Central memory CD4-positive, alpha-beta T cell (primary cell): ENCODE measurements at places on chromosomes 5 and 9.

DNA sequence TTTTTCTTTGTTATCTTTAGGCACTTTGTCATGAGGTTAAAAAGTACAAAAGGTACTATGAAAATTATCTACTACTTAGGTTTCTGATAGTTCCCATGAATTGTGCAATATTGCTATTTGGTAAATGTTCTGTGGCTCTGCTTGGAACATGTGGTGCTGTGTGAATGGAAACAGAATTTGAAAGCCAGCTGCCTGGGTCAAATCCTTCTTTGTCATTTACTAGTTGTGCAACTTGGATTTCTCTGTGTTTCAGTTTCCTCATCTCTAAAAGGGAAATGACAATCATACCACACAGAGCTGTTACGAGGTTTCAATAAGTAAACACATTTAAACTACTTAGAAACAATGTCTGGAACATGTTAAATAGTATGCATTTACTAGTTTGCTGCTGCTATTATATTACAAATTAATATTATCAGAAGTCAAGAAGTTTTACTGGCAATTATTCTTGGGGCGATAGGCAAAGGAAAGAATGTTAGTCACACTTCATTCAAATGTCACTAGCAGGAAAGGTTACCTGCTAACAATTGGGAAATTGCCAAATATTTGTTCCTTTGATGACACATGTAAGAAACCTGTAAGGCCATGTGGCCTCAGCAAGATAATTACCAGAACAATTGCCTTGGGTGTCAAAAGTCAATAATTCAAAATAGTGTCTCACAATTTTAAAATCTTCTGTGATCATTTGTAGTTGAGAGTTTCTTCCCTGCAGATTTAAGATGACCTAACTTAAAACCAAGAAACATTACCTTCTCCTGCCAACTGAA, 184.8 kb downstream of the KIAA0825 start:
- DNase-seq = no peak

- no peak for DNase-seq
Observed at GRCh38 chr9:12640016-12640587, 53.1 kb upstream of the TYRP1 start.

GRCh38 chr5:15014809-15015208, 143.2 kb upstream of the ANKH start:
- DNase-seq = no peak

GRCh38 chr9:133974631-133975341, 17.3 kb downstream of the VAV2 start:
- no peak for DNase-seq

DNA sequence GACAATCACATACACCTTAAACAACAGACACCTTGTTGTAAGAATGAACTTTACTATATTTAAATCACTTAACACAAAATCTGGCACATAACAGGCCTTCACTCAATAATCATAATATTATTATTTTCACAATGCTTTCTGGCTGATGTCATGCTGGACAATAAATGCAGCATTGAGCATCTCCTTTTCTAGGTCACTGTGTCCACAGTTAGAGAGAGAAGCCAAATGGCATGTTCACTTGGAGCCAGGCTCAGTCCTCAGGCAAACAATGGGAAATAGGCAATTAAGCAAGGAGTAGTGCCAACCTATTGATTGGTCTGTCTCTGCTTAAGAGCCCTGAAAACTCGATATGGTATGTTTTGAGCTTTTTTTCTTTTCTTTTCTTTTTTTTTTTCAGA, 50.6 kb upstream of the KLF4 start:
- no peak for DNase-seq

GRCh38 chr9:129778469-129778868, 24.5 kb upstream of the TOR1B start:
- DNase-seq = no peak

DNA sequence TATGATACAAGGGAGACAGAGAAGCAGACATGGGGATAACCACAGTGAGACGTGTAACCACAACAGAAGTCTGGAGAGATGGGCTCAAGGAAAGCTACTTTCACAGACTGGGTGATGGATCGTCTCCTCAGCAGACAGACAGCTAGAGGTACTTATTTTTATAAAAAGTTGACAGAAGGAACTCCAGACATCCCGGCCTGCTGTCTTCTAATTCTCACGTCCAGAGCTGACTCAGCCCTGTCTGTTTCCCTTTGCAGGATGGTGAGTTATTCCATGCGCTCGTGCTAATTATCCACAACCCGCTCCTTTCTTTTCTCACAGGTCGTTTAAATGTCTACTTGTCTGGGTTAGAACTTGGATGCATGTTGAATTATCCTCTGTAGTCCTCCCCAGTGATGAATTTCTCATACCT, 304.5 kb downstream of the CWC27 start:
- no peak for DNase-seq

DNA sequence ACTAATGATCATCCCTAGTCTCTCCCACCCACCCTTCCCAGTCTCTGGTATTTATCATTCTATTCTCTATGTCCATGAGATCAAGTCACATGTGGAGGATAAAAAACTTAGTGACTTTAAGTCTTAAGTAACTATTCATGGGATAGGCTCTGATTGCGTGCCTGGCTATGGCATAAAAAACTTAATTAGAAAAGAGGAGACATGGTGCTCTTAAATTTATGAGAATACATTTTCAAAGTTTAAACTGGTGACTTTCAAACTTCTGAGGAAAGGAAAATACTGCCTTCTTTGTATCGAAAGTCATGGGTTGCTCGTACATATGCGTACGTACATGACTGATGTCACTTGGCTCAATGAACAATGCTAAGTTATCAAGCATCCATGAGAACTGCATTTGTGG, 18.2 kb upstream of the TYRP1 start:
- DNase-seq = no peak

GRCh38 chr5:172115541-172115982, 72.5 kb downstream of the STK10 start:
- DNase-seq = peak; percentile 50

GRCh38 chr5:75496026-75496425, 15.4 kb downstream of the CERT1 start:
- no peak for DNase-seq

DNA sequence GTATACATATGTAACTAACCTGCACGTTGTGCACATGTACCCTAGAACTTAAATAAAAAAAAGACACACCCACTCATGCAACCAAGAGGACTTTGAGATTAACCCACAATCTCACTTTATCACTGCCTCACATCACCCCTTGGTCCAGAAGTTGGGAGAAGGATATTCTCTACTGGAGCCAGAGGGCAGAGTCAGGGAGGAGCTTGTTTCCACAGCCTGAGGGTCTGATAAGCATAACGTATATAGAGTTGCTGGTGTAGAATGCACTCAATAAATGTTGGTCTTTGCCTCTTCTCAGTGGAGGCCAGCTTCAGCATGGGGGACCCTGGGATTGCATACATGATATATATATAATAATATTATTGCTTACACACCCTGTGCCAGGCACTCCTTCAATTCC, 10.1 kb downstream of the KCNV2 start:
- DNase-seq = no peak

DNA sequence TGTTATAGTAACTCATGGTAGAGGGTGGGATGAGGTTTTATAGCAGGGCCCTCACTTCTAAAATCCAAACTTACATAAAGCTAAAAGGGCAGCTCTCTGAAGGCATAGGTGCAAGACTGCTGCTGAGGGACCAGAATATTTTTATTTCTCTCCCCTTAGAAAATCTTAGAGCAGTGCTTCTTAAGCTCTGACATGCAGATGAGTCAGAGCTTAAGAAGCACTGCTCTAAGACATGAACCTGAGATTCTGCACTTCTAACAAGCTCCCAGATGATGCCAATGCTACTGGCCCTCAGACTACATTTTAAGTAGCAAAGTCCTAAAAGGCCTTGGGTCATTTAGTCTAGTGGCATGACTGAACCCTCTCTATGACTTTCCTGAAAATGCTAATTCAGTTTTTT, 97.6 kb upstream of the SPRY4 start:
- DNase-seq = no peak

DNA sequence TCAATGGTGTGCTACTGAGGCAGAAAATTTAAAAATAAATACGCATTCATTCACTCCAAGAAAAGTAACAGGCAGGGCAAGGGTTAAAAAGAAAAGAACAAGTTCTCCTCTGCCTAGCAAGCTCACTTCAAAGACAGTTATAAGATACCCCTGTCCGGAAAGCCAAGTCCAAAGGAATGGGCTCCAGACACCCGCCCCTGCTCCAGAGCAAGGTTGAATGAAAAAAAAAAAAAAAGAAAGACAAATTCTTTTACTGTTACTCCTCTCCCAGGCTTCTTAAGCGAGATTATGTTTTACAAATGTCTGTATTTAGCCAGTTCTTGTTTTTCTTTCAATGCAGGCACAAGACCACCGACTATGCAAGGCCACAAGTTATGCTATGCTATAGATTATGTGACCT, 9.1 kb upstream of the ANXA2R start:
- DNase-seq = no peak

DNA sequence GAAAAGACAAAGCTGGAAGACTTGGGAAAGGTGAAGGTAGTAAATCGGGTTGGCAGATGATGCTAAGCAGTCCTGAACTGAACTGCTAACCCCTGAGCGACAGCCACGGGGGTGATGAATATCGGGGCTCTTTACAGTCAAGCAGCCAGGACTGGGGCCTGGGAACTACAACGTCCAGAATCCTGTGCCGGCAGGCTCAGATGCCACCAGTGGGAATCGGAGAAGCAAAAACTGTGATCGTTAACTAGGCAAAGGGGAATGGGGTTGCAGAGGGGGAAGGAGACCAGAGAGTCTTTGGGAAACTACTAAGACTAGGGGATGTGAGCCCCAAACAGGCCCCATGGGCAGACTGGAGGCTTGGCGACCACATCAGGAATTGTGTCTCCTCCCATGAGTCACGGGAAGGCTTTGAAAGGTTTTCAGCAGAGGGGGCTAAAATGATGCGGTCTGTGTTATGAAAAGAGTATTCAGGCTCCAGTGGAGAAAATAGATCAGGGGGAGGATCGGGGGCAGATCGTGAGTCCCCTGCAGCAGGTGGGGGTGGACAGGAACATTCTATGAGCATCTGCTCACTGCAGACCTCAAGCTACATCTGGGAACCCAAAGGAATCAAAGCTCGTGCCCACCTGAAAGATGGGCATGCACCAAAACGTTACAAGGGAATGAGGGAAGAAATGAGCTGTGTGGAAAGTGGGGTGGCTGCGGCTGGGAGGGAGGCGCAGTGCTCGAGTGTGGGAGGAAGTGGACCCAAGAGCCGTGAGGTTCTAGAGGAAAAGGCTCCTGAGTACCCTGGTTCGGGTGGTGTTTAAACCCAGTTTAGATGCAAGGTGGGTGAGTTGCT, 53.8 kb downstream of the HRH2 start:
- no peak for DNase-seq

DNA sequence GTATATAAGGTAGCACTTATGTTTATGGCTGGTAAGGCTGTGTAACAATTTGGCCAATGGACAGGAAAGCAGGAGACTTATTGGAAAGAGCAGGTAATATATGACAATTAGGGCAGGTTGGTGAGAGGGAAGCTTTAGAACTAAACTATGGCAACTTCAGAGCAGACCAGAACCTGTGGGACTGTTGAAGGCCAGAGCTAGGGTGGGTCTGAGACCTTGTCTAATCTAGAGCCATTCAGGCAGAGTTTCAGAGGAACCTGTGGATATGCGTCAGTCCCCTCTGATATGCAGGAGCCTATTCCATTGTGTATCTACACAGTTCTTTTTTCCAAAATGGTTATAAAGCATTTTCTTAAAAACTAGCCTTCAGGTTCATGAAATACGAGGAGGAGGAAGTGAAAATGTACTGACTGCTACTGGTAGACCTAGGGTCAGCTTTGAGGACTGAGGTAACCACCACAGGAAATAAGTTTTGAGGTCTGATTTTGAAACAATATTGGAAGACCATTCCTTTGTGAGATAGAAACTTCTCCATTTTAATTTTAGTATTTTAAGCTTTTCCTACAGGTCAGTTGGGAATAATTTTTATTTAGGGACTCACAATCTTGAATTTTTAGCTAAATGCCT, 37.6 kb downstream of the ELL2 start:
- DNase-seq = no peak

DNA sequence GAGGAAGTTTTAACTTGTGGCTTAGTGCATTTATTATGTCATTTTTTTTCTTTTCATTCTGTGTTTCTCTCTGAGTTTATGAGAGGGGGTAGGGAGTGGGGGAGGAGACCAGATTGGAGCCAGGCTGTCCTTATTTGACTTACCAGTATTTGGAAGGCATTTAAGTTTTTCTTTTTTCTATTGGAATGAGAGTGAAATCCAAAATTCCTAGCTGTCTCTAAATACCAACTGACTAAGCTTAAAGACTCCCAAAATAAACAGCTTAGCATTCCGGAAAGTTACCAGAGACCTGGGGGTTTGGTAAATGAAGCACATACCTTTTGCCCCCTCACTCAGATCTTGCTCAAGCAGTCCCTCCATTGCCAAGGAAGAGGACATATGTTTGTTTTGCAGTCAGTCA, 581.9 kb upstream of the BRINP1 start:
- DNase-seq = no peak

DNA sequence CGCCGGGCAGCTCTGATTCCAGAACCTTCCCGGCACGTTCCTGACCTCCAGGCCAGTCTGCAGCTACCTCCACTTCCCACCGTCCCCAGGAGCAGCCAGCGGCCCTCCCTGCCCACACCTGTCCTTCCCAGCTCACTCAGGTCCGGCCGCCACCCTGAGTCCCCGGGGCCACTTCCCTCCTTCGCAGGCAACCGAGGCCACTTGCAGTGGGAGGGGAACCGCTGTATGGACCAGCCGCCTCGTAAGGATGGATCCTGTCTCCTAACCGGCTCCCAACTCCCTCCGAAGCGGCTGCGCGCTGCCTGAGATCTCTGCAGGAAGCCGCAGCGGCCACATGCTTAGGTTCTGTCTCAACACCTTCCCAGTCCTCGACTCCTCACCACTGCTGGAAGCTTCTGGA, 7.5 kb downstream of the TMEM250 start:
- DNase-seq = no peak

DNA sequence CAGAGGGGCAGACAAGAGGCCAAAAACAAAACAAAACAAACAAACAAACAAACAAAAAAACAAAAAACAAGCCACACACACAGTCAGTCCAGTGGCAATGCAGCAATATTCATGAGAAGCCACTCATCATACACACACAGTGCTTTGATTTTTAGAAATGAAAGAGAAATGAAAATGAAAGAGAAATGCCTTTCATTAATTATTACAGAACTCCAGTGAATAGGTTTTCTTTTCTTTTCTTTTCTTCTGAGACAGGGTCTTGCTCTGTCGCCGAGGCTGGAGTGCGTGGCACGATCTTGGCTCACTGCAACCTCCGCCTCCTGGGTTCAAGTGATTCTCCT, 36.9 kb downstream of the SPRY4 start:
- DNase-seq = no peak

DNA sequence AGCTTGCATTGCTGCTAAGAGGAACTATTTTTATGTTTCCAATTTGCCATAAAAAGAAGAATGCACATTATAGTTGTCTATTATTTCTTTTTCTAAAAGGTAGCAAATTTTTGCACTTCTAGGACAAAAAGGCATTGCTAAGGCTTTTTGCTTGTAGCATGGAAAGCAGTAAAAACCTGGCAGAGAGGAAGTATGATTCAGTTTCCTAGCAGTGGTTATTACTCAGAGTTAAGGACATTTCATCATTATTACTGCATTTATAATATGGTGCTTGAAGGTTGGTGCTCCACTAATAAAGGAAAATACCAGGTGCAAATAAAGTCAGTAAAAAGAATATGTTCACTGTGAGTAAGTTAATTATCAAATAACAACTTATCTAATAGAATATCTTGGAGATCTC, 179.8 kb upstream of the PLPPR1 start:
- no peak for DNase-seq

- DNase-seq = no peak
Observed at GRCh38 chr9:37729499-37729898, 24.1 kb upstream of the TRMT10B start.

GRCh38 chr9:131478421-131478868, 24.3 kb upstream of the POMT1 start:
- DNase-seq = peak; percentile 31

- no peak for DNase-seq
Observed at GRCh38 chr5:167905919-167906853, 385.3 kb upstream of the WWC1 start.
